ENCODE measurements at places on chromosomes 16 and 17. TPM values are rescaled to one million over a fixed set of nuclear protein-coding genes. Genes with fewer than 3 reads are reported as not detected.

The CCL17 gene
- not detected for total RNA-seq

The GNAO1 gene
- total RNA-seq, result 33.4 TPM

The MEIOC gene
- total RNA-seq, result 0.82 TPM

The GAST gene
- not detected for total RNA-seq

The CFAP52 gene
- not detected for total RNA-seq

The AATK gene
- total RNA-seq, result 3.7 TPM

The PPL gene
- 89.4 TPM for total RNA-seq

The TMEM235 gene
- total RNA-seq, result not detected

The MYH4 gene
- not detected for total RNA-seq

The LPCAT2 gene
- 62.1 TPM for total RNA-seq

The LRRC36 gene
- 0.54 TPM for total RNA-seq

The FAM20A gene
- total RNA-seq, result 0.44 TPM

The DUXB gene
- total RNA-seq, result not detected

The PRDM7 gene
- not detected for total RNA-seq

The GNG13 gene
- 0.23 TPM for total RNA-seq

The RPA1 gene
- 150 TPM for total RNA-seq

The KCNH4 gene
- 1.5 TPM for total RNA-seq

The CCL3 gene
- total RNA-seq, result 1.1 TPM

The CDRT15 gene
- total RNA-seq, result not detected

The ITGAX gene
- total RNA-seq, result 0.49 TPM

The TBC1D3G gene
- total RNA-seq, result 0.15 TPM
